ENCODE measurements at places on chromosomes 1 and 21.
A peak's percentile ranks its signal among the peaks of the same experiment; 100 is the strongest.

DNA sequence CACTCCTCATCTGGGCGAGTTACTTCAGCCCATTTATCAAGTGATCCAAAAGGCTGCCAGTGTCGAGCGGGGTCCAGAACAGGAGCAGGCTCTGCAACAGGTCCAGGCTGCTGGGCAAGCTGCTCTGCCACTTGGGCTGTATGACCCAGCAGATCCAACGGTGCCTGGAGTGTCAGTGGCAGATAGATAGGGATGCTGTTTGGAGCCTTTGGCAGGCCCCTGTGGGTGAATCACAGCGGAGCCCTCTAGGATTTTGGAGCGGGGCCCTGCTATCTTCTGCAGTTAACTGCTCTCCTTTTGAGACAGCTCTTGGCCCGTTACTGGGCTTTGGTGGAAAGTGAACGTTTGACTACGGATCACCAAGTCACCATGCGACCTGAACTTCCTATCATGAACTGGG, 7.5 kb downstream of the MMEL1 start:
- DNase-seq = no peak

- no peak for DNase-seq
These were observed 16.2 kb upstream of the OR2T10 start for GRCh38 chr1:248613742-248614141.

DNA sequence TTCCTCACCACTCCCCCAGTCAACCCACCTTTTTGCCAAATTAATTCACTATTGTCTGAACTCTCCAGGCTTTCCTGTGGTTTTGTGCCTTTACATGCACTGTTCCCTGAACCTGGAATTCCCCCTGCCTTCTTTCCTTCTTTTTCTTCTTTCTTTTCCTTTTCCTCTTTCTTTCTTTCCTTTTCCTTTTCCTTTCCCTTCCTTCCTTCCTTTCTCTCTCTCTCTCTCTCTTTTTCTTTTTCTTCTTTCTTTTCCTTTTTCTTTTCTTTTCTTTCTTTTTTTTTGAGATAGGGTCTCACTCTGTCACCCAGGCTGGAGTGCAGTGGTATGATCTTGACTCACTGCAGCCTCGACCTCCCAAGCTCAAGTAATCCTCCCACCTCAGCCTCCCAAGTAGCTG, 56.6 kb upstream of the CDC42BPA start:
- DNase-seq = no peak

- DNase-seq = no peak
These were observed 194.8 kb downstream of the ATG4C start for GRCh38 chr1:62978741-62979140.

DNA sequence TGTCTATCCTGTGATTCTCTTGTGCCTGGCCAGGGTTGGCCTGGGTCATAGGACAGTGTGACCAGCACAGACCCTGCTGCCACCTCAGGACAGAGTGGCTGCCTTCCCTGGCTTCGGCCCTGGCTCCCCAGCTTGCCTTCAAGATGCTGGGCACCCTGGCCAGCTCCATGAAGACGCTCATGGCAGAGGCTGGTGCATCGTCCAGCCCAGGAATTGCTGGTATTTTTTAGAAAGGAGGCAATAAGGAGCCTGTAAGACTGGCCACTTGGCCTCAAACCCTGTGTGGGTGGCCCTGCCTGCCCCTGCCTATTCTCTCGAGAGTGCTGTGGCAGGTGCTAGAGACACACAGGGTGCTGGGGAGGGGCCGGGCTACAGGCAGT, 70.4 kb upstream of the ACTRT2 start:
- no peak for DNase-seq

GRCh38 chr1:212700892-212701819, 1.5 kb upstream of the BATF3 start:
- DNase-seq = no peak

DNA sequence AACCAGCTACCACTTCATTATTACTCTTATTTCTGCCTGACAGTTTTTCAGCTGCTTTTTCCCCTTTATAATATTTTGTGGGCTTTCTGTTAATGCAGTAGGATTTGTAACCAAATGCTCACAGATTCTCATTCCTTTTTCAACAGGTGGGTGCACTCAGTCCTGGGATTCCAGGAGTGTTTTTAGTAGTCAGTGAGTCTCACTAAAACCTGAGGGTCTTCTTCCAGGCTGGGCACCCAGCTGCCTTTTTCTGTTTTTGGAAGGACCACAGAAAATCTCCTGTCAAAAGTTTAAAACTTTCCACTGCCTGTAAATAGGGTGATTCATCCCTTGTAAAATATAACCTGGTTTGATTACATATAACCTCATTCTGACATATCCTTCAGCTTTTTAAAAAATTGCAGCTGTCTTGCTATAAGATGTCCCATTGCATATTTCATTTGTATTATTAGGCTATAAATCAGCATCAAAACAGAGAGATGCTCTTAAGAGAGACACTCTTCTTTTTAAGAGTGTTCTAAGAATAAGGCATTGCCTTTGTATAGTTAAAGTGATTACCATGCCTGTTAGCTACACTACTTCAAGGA, 16.8 kb upstream of the CEP350 start:
- DNase-seq = no peak

DNA sequence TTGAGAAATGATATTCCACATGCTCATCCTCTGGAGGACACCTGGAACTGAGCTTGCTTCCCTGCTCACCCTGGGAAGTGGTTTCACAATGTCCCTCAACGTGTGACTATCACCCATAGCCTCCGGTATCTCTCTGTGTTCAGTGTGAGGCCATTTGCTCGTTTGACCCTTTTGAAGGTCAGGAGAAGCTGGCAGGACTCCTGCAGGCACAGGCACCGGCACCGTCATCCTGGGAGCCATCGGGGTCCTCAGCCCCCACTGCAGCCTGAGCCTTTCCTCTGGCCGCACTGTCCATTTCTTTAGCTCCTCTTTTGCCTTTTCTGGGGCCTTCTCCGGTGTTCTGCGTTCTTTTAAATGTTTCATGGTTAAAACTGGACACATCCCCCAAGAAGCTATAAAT, 159.6 kb upstream of the COL6A1 start:
- no peak for DNase-seq

- DNase-seq = peak; percentile 8
These were observed 30.4 kb downstream of the TRIT1 start for GRCh38 chr1:39852876-39853275.

GRCh38 chr1:27111626-27112573, 43.0 kb downstream of the SLC9A1 start:
- DNase-seq = peak; percentile 100

- DNase-seq = no peak
These were observed at the start of gene NPR1 for GRCh38 chr1:153678519-153679336. NPR1 (plus strand) TSS chr1:153678688; CDS start chr1:153679109, 421 bp downstream.

GRCh38 chr1:197519741-197520334, 251.8 kb downstream of the CRB1 start:
- peak; percentile 35 for DNase-seq

DNA sequence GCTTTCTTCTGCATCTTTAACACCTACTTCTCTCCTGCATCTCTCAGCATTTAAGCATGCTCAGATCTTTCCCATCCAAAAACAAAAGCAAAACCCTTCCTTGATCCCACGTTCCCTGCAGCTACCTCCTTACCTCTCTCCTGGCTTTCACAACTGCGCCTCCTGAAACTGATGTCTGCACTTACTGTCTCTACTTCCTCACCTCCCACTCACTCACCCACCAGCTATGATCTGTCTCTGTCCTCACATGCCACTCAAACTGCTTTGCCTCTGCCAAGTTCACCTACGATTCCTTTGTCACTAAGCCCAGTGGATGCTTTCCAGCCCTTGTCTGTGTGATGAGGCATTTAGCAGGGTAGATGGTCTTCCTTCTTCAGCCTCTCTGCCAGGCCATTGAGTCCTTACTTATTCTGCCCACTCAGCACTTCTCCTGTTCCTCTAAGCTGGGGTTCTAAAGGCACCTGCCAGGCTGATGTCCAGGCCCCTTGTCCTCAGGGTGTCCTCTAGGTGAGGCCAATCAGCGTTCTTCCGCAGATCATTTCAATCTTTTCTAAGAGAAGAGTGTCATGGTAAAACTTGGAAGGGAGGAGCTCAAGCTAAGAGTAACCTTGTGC, 10.0 kb upstream of the GJB3 start:
- DNase-seq = peak; percentile 28

- peak; percentile 21 for DNase-seq
These were observed 13.4 kb upstream of the FAM43B start for GRCh38 chr1:20538760-20539551.

GRCh38 chr1:247115141-247115510, 11.0 kb upstream of the ZNF669 start:
- no peak for DNase-seq

- no peak for DNase-seq
These were observed 2.7 kb upstream of the GPR88 start for GRCh38 chr1:100535264-100535663.

DNA sequence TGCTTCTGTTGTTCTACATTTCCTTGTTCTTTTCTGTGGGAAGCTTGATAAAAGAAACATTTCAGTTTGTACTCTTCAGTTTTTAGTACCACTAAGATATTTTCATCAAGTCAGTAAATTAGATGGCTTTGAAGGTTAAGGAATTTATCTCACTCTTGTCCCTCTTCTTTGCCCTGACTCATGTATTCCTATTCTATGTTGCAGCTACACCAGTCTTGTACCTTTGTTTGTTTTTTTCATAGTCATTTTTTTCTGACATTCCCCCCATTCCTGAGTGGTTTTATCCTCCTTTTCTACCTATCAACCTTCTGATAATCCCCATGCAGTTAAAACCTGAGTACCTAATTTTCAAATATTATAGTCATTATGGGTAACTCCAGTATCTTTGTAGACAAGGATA, 65.4 kb downstream of the MAST2 start:
- DNase-seq = no peak

DNA sequence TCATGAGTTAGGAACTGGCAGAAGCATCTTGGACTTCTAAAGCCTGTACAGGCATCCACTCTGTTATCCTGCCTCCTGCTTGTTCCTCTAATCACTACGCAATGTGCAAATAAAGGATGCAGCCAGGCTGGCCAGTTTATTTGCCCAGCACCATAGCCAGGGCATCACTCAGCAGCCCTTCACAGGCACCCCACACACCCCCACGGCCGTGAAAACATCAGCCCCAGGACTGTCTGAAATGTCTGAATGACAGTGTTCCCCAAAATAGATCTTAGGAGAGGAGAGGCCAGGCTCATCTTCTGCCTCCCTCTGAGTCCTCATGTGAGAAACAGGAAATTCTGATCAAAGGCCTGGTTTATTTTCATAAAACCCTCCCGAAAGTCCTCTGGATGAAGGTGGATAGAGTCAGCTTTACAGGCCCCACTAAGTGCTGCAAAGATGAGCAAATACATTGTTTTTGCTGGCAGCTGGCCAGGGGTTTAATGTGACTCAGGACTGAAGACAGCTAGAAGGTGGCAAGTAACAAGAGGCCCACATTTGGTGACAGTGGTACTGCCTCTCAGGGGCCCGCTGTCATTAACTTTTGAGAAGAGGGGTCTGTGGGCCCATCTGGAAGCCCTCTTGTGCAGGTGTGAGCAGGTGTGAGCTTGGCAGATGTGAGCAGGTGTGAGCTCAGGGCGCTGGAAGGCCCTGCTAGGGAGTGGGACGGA, 32.9 kb downstream of the GRHL3 start:
- DNase-seq = peak; percentile 58

GRCh38 chr1:29278124-29278523, 41.8 kb downstream of the PTPRU start:
- DNase-seq = no peak

GRCh38 chr21:45502600-45502999, 39.6 kb downstream of the SLC19A1 start:
- no peak for DNase-seq

DNA sequence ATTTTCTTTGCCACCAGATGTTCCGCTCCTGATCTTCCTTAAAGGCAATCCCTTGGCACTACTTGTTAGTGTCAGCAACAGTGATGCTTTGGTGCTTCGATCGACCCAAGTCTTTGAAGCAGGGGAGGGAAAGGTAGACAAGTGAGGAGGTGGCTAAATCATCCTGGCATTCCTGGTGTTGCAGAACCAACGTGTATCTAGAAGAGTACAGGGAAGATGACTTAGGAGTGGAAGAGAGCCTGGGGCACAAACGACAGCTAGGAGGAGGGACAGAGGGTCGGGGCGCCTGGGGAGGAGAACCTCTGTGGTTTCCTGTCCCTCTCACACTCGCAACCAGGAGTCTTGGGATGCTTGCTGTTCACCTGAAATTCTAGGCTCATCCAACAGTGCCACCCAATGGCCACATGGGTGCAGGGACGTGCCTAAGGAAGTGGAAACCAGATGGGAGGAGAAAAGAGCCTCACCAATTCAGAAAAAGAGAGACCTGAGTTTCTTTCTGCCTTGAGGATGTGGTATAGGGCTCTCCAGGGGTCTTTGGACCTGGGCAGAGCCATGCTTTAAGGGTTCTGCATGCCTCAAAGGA, 9.5 kb upstream of the KCNA2 start:
- peak; percentile 67 for DNase-seq

- DNase-seq = peak; percentile 36
These were observed 457.9 kb downstream of the BRINP3 start for GRCh38 chr1:190019717-190020116.

- peak; percentile 98 for DNase-seq
These were observed 146.1 kb upstream of the FGGY start for GRCh38 chr1:59150577-59151386.

DNA sequence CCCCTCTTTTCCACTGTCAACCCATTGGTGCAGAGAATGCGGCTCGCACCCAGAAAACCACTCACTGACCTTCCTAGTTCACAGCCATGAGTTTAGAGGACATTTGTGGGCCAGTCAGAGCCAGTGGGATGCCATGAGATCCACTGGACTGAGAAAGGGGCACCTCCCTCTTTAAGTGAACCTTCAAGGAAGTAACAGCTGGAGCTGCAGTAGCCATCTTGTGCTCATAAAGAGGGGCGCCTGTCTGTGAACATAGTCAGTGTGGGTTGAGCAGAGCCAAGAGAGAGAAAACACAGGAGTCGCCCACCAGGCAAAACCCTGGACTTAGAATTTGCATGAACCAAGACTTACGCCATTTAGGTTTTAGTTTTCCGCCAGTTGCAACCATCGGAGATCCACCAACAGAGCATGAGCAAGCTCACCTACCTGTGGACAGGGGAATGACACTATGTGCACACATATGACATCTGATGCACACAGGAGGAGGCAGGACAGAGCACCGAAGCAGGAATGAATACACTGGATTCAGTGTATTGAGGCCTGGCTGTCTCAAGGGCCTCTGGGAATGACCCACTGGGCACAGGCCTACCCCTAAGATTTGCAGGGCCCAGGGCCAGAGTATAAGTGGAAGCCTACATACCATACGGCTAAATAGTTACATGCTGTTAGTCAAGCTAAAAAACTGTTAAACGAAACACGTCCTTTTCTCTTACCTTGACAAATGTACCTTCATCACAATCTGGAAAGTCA, 151.6 kb downstream of the GRIK3 start:
- no peak for DNase-seq

DNA sequence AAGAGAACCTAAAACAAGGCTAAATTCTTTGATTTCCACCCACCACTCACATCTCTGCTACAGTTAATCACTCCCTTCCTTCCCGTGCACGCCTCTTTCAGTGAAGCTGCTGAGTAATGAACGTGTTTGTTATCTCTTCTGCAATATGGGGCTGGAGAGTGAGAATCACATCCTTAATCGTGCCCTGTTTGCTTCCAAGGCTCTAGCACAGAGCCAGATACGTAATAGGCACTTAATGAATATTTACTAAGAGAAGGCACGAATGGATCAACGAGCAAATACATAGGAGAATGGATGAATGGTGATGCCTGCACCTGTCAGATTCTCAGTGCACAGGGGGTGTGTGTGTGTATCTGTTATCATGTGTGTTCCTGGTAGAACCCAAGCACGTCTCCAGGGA, 22.1 kb upstream of the FAM43B start:
- no peak for DNase-seq
